Colonic mucosa (tissue), 4 donors: ENCODE measurements at places on chromosomes 7 and 10.

DNA sequence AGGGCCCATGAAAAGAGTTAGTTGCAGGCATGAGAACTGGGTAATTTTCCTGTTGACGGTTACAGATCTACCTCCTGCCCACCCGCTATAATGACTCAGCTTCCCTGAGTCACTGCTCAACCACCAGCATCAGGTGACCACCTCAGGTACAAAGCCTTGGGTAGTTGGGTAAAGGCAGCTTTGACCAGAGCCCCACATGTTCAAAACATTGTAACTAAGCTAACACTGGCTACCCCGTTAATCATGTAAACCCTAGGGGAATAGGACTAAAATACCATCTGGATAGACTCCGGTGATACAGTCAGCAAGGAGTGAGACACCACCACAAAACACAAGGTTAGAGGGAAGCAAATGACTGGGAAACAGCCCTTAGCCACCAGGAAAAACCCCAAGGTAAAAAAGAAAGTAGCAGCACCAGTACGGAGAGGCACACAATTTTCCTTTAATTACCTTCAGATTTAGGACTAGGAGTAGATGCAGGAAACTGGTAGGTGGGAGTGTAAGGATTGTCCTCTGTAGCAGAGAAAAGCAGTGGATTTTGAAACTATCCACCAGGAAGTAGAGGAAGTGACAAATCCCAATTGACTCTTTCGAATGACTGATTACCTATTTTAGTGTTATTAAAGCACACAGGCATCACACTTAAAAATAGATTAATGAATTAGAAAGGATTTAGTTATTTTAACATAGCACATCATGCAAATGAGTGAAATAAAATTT lies 103.5 kb upstream of the PDLIM1 start:
- DNase-seq, result no peak

- DNase-seq, result no peak
Observed at GRCh38 chr7:5088906-5089305, 43.2 kb downstream of the RBAK start.

DNA sequence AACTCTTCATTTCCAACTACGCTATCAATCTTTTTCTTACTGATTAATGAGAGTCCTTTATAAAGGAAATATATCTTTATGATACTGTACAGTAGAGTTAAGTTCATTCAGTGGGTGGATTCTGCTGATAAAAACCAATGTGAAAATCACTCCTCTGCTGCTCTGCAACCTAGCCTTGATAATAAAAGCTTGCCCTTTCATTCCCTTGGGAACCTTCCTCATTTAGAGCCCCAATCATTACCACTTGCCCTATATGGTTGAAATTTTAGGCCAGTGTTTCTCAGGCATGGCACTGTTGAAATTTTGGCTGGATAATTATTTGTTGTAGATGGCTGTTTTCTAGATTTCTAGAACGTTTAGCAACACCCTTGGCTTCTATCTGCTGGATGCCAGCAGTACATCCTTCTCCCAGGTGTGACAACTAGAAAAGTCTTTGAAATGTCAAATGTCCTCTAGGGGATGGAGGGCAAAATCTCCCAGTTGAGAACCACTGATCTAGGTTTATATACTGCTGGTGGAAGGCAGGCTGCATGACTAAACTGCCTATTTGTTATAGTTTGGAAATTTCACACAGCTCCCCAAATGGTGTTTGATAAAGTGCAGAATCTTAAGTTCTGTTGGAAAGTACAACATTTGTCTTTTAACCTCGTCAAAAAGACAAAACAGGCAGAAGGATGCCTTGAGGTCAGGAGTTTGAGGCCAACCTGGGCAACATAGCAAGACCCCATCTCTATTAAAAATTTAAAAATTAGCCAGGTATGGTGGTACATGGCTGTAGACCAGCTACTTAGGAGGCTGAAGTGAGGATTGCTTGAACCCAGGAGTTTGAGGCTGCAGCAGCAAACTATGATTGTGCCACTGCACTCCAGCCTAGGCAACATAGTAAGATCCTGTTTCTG lies 8.9 kb upstream of the SIRT1 start:
- no peak for DNase-seq

DNA sequence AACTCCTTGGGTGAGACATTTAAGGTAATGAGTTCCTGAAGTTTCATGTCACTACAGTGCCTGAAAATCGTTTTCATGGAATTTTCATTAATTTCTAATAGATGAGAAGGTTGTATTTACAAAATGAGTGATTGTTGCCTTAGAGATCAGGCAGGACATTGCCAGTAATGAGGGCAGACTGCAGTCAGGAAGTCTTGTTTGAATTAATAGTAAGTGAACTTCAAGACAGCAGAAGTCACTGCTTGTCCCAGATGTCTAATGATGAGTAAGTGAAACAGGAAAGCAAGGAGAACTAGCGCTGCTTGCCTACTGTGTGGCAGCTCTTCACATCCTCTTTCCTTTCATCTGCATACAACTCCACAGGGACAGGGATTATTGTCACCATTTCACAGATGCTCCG lies 237.4 kb downstream of the BAMBI start:
- DNase-seq, result no peak

GRCh38 chr10:125083576-125083920 lies 76.8 kb downstream of the CTBP2 start:
- DNase-seq, result no peak
